Hindlimb muscle (tissue), 1 donor: ENCODE measurements at places on chromosomes 7 and 10.

DNA sequence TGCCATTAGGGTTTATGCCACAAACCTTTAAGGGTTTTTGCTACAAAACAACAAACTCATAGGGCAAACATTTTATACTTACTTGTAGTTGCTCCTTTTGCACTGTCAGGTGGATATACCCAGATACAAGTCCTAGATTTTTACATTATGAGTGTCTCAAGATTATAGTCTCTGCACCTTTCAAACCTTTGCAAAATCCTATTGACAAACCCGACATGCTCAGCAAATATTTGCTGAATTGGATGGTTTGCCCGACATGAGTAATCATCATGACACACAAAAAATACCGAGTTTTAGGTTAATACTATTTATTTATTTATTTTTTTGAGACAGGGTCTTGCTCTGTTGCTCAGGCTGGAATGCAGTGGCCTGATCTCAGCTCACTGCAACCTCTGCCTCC lies 117.3 kb downstream of the SLC25A13 start:
- no peak for DNase-seq

- no peak for DNase-seq
Observed at GRCh38 chr10:14659626-14660196, 115.0 kb downstream of the FAM107B start.

GRCh38 chr7:865921-866320 lies 10.4 kb upstream of the GET4 start:
- no peak for DNase-seq

GRCh38 chr7:2440608-2441245 lies 35.5 kb downstream of the GRIFIN start:
- no peak for DNase-seq

DNA sequence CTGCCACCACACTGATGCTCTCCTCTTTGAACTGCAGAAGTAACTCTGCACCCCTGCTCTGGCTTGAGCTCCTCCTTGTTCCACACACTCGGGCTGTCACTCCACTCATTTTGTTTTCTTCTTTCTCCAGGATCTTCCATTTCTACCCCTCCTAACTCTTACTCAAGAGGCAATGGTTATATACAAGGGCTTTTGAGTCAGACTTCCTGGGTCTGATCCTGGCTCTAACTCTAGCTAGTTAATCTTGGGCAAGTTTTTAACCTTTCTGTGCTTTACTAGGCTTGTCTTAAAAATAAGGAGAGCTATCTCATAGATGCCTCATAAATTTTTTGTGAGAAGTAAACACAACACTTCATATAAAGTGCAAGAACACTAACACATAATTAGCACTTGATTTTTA lies 45.3 kb upstream of the GNAI1 start:
- no peak for DNase-seq

GRCh38 chr7:87918740-87919139 lies 15.3 kb upstream of the ADAM22 start:
- DNase-seq: no peak
